Retina (tissue), 1 donor: ENCODE measurements at places on chromosomes 5 and 9.

- no peak for DNase-seq
Measured at GRCh38 chr9:97411440-97411788, 482 bp upstream of the TDRD7 start.

DNA sequence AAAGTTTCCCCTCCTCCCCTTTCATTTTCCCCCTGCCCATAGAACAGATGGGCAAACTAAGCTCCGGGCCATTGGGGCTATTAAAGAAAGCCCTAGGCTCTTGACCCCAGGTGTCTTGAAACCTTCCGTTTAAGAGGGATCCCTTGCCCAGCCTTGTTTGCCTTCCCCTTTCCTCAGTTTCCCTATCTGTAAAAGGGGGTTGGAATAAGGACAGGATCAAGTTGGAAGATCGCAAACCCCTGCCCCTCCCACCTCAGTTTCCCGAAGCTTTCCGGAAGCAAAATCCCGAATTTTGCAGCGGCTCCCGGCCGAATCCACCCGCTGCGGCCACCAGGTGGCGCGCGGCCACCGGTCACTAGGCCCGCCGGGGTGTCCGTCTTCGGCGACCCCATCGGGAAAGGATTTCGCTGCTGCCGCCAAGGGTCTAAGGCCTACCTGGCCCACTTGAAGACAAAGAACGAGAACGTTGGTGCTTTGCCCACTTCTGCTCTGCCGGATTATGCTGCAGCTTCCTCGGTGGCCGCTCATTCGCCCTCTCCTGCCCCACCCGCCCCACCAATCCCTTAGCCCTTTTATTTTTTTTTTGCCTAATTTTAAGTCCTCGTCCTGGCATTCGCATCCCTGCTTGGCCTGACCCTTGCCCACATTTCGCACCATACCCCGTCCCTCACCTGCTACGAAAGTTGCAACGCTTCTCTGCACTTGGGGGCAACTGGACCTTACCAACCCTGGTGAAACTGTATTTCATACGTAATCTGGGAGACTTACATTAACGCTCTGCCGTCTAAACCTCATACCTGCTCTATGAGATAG lies 962 bp upstream of the NR6A1 start:
- peak; percentile 89 for DNase-seq

- no peak for DNase-seq
Measured at GRCh38 chr5:30572279-30572678, 621.2 kb upstream of the CDH6 start.

DNA sequence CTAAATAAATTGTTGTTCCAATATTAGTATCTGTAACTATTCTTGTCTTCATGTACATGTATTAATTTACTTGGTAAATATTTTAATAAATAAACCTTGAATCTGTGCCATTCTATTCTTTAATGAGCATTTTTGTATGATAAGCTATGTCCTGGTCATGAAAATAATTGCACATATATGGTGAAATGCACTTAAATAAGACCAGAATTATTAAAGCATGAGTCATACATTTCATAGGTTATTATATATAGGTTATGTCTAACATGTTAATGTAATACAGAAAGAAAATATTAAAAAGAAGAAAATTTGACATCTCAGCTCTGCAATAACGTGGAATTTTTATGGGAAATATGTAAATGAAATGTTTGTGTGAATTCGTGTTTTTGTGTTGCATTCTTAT lies 1168.1 kb downstream of the TAF11L14 start:
- no peak for DNase-seq

- DNase-seq, result no peak
Measured at GRCh38 chr9:18971404-18971803, 61.6 kb downstream of the SAXO1 start.

- peak; percentile 79 for DNase-seq
Measured at GRCh38 chr5:473551-474192, 30.7 kb downstream of the EXOC3 start.

GRCh38 chr9:14768405-14769229 lies 46.1 kb upstream of the CER1 start:
- DNase-seq, result peak; percentile 59

GRCh38 chr5:52702877-52703276 lies 84.8 kb upstream of the ITGA1 start:
- DNase-seq, result no peak

DNA sequence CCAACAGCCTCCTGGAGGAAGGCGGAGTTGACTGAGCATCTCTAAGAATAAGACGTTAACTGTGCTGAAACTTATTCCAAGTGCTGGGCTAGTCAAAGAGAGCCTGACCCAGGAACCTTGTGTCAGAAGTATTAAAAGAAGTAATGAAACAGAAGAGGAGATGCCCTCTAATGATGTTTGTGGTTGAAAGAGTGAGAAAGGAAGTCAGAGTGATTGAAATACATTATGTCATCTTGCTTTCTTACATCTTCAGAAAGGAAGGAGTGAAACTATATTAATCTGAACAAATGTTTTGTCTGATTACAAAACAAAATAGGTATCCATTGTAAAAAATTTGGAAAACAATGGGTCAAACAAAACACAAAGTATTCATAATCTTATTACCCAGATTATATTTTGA lies 460.7 kb downstream of the NTRK2 start:
- no peak for DNase-seq

GRCh38 chr5:119373449-119373858 lies 17.6 kb downstream of the TNFAIP8 start:
- DNase-seq, result no peak

DNA sequence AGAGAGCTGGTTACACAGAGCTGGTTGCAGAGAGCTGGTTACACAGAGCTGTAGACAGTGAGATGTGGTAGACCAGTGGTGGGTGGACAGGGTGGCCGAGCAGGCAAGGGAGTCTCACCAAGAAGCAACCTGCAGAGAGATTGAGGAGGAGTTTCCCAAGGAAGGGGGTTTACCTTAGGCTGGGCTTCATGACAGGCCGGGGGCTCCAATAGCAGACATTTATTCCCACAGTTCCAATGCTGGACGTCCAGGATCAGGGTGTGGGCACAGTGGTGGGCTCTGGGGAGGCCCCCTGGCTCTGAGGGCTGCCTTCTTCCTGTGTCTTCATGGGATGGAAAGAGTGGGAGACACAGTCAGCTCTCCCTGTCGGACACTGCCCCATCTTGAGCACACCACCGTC lies 386.9 kb upstream of the IRX4 start:
- no peak for DNase-seq

DNA sequence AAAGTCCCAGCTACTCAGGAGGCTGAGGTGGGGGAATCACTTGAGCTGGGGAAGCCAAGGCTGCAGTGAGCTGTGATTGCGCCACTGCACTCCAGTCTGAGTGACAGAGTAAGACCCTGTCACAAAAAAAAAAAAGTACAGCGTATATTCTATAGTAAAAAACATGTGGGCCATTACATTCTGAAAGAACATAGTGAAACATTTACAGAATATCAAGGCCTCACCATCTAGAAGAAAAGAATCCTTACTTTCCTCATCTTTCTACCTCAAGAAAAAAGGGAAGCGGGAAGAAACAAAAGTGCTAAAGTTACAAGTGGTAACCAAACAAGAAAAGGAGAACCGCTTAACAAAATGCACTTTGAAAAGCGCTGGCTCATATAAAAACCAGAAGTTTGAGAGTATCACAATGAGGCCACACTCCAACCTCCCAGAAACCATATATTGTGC lies 5.7 kb upstream of the SYK start:
- no peak for DNase-seq

- no peak for DNase-seq
Measured at GRCh38 chr5:100469767-100470166, 65.4 kb upstream of the FAM174A start.

GRCh38 chr5:24747327-24747726 lies 102.5 kb upstream of the CDH10 start:
- no peak for DNase-seq

DNA sequence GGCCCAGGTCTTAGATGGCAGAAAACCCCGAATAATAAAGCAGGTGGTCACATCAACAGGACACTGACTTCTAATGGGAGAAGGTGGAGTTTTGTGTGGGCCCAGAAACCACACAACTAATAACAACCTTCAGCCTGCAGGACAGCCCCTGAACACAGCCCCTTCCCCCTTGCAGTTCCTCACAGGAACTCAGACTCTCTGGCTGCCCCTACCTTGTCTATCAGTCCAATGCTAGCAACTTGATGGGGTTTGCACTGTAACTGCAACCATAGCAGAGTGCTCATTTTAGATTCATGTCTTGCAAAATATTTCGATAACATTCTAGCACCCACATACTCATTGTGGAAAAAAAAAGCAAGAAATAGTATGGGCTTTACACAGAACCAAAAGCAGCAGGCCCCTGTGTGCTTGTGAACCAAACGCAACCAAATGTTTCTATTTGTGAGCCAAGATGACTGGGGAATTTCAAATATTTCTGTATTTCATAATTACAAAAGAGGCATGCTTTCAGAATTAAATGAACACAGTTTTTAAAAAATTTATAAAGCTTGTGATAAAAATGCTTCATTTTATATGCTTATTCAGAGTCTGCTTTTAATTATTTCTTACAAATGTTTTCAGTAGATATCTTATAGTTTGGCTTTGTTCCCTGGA lies 62.7 kb upstream of the PDE4D start:
- DNase-seq, result no peak

DNA sequence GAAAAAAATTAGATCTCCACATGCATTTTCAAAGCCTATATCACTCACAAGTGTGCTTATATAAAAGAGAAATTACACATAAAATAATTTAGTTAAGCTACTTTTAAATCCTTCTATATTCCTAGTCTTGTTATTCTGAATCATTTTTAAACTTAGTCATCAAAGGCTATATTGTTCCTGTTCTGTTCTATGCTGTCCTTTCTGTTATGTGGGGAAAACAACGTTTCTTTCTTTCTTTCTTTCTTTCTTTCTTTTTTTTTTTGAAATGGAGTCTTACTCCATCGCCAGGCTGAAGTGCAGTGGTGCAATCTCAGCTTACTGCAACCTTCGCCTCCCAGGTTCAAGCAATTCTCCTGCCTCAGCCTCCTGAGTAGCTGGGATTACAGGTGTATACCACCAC lies 389.2 kb upstream of the FTMT start:
- DNase-seq, result no peak

GRCh38 chr9:35832814-35833213 lies 3.8 kb downstream of the TMEM8B start:
- no peak for DNase-seq

GRCh38 chr9:111825468-111826145 lies 30.9 kb upstream of the SHOC1 start:
- DNase-seq, result no peak

- no peak for DNase-seq
Measured at GRCh38 chr5:144128844-144129243, 41.6 kb downstream of the YIPF5 start.

- DNase-seq, result no peak
Measured at GRCh38 chr5:66041627-66042026, 102.5 kb upstream of the SREK1 start.

DNA sequence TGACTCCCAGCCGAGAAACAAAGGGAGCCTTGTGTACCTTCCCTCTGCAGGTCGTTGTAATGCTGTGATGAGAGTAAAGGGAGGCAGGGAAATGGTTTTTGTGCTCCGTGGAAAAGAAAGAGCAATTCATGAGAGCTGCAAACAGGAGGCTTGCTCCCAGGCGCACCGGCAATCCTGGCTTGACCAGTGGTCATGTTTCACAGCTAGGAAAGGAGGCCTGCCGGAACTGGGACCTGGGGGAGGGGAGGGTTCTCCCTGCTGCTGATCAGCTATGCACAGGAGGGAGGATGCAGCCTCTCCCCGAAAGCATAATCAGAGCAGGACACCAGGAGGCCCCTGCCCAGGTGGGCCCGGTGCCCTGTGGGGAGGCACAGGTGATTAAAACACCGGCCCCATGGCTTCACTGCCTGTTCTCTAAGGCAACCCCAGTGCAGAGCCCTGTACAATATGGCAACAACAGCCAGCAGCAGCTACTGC lies 131.3 kb downstream of the ZDHHC21 start:
- DNase-seq, result peak; percentile 26

GRCh38 chr5:176722757-176723156 lies 75.5 kb downstream of the TSPAN17 start:
- no peak for DNase-seq

DNA sequence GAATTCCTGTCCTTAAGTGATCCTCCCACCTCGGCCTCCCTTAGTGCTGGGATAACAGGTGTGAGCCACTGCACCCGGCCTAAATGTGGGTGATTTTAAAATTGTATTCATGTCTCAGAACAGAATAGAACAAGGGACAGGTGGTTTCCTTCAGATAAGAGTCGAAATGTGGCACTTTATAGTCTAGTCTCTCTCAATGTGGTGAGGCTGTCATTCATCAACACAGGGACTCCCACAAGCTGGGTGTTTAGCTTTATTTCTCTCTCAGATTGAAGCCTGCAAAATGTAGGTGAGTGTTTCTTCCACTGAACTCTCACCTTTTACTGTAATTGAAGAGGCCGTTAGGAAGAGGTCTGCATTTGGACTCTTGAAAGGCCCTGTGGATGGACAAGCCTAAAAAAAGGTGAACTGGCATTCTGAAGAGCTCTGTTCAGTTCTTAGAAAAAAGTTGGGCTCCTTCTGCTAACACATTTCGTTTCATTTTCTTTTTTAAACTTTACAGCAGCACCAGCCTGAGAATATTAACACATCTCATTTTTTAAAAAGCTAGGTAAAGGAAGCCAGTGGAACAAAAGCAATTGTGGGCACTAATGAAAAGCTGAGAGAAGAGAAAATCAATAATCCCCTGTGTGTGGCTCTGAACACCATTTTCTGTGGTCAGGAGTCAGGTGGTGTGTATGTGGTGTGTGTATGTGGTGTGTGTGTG lies 126.2 kb upstream of the SLC28A3 start:
- no peak for DNase-seq

DNA sequence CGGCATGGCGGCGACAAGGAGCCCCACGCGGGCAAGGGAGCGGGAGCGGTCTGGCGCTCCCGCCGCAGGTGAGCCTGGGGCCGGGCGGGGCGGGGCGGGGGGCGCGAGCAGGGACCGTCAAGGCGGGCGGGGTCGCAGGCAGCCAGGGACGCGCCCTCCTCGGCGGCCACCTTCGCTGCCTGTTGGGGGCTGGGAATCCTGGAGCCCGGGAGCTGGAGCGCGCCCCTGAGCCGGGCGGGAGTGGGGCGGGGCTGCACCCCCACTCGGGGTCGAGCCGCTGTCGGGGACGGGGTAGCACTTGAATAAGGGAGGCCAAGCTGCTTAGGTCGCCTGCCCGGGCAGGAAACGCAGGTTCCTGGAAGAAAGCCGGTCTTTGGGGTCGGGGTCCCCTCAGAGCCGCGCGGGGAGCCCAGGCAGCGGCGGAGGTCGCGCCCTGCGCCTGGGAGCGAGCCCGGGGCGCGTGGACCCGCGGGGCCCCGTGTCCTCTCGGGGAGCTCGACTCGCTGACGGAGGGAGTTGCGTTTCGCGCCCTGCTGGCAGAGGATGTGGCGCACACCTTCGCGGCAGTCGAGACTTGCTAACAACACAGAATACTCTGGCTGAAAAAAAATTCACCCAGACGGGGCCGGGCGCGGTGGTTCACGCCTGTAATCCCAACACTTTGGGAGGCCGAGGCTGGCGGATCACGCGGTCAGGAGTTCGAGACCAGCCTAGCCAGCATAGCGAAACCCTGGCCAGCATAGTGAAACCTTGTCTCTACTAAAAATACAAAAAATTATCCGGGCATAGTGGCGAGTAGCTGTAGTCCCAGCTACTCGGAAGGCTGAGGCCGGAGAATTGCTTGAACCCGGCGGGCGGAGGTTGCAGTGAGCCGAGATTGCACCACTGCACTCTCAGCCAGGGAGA lies 552 bp downstream of the OTULINL start:
- DNase-seq, result peak; percentile 86

GRCh38 chr9:13952906-13953305 lies 361.0 kb downstream of the NFIB start:
- no peak for DNase-seq

- peak; percentile 16 for DNase-seq
Measured at GRCh38 chr9:132243156-132244074, 81.6 kb downstream of the NTNG2 start.

GRCh38 chr9:134339183-134339806 lies 13.0 kb downstream of the RXRA start:
- DNase-seq, result no peak
